ENCODE measurements at places on chromosomes 12 and 14. TPM values are rescaled to one million over a fixed set of nuclear protein-coding genes. Genes with fewer than 3 reads are reported as not detected.

The PXMP2 gene
- 40.1 TPM for total RNA-seq

The ZNF891 gene
- total RNA-seq, result 0.35 TPM

The NR1H4 gene
- total RNA-seq, result under 0.01 TPM

The PLEK2 gene
- total RNA-seq, result 11.9 TPM

The PELI2 gene
- total RNA-seq, result 1.2 TPM

The FAM181A gene
- total RNA-seq, result not detected

The EFS gene
- 10.5 TPM for total RNA-seq

The TAS2R20 gene
- 0.35 TPM for total RNA-seq

The DPF3 gene
- 2.6 TPM for total RNA-seq

The POTEG gene
- not detected for total RNA-seq

The MEG3 gene
- 53.3 TPM for total RNA-seq

The OR6C3 gene
- total RNA-seq, result not detected

The GDF3 gene
- total RNA-seq, result not detected

The CMA1 gene
- total RNA-seq, result not detected

The MANSC1 gene
- 3.5 TPM for total RNA-seq

The RDH5 gene
- total RNA-seq, result 6.3 TPM

The RD3L gene
- not detected for total RNA-seq

The PCED1B gene
- 0.89 TPM for total RNA-seq

The SLC17A8 gene
- 0.29 TPM for total RNA-seq

The DPY19L2 gene
- total RNA-seq, result 1.4 TPM

The RNF31 gene
- total RNA-seq, result 35.7 TPM
